ENCODE measurements at places on chromosomes 4 and X.

GRCh38 chr4:169899295-169899694 is 126.9 kb downstream of the MFAP3L start:
- DNase-seq: no peak

GRCh38 chr4:147740176-147740575 is 8.3 kb downstream of the ARHGAP10 start:
- DNase-seq: no peak

DNA sequence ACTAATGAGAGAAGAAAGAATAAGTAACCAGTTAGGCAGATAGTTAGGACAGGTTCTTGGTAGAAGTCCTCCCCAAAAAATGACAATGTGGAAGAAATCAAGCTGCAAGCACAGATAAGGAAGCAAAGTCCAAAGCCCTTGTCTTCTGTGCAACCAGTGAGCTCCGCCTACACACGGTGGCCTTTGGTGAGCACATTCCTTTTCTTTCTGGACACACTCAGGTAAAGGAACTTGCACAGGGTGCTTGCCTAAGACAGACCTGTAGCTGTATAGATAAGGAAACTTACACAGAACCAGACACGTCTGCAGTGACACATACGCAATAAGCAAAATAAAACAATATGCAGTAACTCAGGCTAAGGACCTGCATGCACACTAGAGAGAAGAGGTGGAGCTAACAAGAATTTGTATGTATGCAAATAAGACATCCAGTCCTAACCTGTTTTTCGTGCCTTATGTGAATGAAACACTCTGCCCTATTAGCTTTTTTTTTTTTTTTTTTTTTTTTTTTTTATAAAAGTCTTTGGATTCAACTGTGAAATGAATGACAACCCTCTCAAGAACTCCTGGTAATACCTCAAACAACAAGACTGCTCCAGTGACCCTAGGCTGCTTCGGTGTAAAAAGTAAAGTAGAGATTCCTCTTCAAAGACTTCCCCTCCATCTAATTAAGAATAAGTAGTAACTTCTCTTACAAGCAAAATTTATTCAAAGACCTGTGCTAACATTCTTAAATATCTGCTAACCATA is 48.8 kb downstream of the UGT2B10 start:
- DNase-seq: no peak

GRCh38 chr4:19358015-19358414 is 893.7 kb upstream of the SLIT2 start:
- no peak for DNase-seq

DNA sequence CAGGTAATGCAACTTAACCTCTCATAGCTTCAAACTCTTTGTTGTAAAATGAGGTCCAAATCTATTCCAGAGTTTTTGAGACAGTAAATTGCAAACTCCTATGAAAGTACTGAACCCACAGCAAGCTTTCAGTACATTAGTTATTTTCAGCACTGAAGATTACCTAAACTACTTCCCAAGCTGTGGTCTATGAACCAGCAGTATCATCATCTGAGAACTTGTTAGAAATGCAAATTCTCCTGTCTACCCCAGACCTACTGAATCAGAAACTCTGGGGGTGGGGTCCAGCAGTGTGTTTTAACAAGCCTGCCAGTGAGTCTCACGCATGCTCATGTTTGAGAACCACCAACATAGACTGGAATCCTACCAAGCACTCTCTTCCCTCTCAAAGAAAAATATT is 5.7 kb upstream of the CASP6 start:
- DNase-seq: no peak

GRCh38 chrX:5876984-5877596 is 351.6 kb downstream of the NLGN4X start:
- DNase-seq: no peak

DNA sequence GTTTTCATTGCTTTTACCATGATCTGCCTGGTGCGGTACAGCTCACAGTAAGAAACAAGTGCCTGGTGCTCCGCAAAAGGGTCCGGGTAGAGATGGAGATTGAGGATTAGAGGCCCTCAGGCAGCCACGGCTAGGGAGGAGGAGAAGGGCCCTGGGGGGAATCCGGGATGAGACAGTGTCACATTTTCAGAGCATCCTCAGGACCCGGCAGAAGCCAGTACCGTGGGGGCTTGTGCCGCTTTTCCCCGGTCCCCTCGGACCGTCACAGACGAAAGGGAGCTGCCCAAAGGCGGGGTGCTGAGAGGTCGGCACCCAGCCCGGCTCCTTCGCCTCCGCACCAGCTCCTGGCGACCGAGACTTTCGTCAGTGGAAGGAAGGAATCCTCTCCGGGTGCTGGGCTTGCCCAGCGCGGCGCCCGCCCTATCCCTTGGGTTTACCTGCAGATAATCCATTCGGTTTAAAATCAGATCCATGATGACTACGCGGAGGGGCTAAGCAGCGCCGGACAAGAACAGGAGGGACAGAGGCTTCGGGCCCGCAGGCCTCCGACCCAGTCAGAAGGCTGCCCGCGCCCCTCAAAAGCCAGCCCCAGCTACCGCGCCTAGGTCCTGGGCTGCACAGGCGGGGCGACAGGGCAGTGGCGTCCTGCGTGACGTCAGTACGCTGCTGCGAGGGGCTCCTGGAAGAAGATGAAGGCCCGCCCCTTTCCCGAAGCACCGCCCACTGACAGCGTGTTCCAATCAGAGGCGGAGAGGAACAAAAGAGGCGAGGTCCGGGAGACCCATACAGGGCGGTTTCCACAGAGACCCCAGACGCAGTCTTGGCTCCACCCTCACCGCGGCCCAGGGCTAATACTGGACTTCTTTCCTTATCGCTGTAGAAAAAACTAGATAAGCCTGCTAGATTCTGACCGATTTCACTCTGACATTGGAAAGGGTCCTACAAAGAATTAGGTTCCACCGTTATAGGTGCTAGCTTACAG is at the start of gene BBS7:
BBS7 (minus strand) TSS at position 634 of the 982 bp plus-strand sequence; CDS start at position 473, 161 bp downstream.
- peak; percentile 87 for DNase-seq

DNA sequence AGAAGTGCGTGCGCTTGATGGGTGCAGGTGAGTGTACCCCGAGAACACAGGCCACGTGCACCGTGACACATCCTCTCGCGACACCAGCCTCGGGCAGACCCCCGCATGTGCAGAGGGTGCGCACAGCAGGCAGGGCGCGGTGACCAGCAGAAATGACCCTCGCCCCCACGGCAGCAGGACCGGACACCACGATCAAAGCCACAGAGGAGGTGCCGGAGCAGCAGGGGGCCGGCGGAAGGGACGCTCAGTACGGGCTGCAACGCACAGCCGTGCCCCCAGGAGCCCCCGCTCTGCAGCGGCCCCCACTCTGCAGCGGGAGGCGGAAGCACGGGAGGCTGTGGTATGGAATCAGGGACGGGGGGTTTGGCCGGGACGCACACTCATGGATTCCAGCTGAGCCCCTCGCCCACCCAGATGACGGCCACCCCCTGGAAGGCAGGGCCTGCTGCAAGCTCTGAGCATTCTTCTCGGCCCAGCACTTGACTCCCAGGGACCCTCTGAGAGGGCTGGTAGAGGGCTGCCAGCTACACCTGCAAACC is 17.1 kb downstream of the PPP2R3B start:
- DNase-seq: no peak

DNA sequence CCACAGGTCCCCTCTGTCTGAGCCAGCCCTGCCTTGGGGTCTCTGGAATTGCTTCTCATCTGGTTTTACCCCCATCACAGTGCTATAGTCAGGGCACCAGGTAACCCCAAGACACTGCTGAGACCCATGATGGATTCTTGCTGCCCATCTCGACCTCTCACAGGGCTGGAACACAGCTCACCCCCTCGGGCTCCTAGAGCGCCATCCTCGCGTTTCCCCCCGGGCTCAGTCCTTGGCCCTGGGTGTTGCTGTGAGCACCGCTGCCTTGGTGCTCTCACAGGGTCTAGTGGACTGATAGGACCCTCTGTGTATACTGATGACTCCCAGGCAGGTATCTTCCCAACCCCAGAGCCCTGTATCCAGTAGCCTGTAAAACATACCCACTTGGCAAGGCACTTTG is 8.8 kb downstream of the MAEA start:
- no peak for DNase-seq

DNA sequence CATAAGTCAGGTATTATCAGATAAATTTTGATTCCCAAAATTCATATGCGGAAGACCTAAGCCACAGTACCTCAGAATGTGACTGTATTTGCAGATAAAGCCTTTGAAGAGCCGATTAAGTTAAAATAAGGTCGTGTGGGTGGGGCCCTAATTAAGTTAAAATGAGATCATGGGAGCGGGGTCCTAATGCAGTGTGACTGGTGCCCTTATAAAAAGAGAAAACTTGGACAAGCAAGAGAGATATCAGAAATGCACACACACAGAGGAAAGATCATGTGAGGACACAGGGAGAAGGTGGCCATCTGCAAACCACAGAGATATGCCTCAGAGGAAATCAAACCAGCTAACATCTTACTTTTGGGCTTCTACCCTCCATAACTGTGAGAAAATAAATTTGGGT is 236.1 kb downstream of the FBXO8 start:
- no peak for DNase-seq

DNA sequence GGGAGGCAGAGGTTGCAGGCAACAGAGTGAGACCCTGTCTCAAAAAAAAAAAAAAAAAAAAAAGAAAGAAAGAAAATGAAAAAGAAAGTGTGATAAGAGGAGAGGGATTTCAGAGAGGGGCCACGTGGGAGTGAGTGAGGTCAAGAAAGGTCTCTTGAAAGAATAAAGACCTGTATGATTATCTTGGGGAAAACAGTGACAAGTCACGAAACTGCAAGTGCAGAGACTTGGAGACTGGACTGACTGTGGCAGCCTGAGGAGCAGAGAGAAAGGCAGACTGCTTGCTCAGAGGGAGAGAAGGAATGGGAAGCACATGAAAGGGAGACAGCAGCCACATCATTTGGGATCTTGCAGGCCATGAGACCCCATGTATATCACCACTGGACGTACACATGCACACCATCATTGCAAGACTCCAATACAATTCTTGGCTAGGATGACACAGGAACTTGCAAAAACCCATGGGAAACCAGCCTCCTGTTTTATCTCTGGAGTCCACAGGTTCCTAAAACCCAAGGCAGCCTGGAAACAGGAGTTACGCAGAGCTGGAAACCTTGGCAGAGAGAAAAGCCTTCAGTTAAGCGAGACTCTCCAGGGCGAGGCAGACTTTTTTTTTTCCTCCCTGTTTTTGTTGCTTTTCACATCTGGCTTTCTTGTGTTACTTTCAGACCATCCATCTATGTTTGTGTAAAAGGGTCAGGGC is 207.0 kb upstream of the TBL1X start:
- no peak for DNase-seq

- no peak for DNase-seq
Observed at GRCh38 chr4:148740701-148741100, 298.5 kb upstream of the NR3C2 start.

- DNase-seq: no peak
Observed at GRCh38 chr4:153931804-153932203, 142.9 kb upstream of the SFRP2 start.

DNA sequence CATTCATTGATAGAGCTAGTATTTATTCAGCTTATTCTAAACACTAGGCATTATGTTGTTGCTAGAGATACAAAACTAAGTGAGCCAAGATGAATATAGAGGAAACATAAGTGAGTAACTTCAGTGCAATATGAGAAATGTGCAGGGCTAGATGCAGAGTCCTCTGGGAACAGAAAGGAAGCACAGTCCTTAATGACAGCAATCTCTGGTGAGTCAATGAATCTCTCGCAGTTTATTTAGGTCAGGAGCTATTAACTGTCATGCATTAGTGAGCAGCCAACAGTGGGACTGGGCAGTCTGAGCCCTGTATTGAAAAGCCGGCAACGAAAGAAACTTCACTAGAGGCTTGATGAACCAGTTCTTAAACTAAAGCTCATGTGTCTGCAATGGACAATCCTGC is 598.1 kb upstream of the MAGEB2 start:
- no peak for DNase-seq

GRCh38 chr4:76296286-76296820 is 10.2 kb upstream of the STBD1 start:
- no peak for DNase-seq

- no peak for DNase-seq
Observed at GRCh38 chr4:34850968-34851367, 1393.3 kb downstream of the ARAP2 start.

GRCh38 chr4:55107054-55107453 is 18.3 kb downstream of the KDR start:
- DNase-seq: no peak

DNA sequence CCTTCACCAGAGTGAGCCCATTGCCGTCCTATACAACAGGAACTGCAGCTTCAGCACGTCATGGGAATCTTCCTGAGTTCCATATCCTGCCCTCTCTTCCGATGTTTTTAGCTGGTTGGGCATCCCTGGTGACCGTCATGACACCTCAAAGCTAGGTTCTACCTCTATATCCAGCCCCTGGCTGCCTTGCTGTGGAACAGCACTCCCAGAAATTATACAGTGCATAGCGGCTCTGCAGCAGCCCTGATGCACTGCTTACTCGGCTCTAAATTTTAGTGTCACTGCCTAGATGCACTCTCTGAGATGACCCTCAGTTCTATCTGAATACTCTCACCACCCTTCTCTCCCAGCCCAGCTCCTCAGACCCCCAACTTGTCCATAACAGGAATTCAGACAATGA is 44.3 kb downstream of the ARHGEF38 start:
- no peak for DNase-seq

DNA sequence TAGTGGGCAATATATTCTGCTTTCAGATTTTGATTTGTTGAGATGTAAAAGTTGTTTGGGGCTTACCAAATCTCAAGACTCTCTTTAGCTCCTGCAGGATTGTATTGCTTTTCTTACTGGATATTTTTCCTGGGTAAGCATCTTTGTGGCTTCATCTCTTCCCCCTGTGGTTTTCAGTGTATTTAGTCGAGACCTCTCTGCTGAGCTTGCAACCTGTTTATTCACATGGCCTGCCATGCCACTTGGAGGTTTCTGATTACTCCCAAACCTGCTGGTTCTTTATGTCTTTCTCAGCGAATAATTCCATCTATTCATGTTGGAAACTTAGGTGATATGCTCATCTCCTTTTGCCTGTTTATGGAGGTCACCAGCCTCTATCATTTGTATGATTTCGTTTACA is 10.9 kb downstream of the CCNG2 start:
- no peak for DNase-seq

- no peak for DNase-seq
Observed at GRCh38 chr4:150209140-150209829, 131.0 kb downstream of the DCLK2 start.

GRCh38 chr4:56026596-56026995 is 77.9 kb downstream of the CEP135 start:
- DNase-seq: no peak

GRCh38 chr4:165563851-165564250 is 185.0 kb downstream of the CPE start:
- no peak for DNase-seq

- DNase-seq: no peak
Observed at GRCh38 chr4:43337707-43338106, 445.2 kb downstream of the GRXCR1 start.

DNA sequence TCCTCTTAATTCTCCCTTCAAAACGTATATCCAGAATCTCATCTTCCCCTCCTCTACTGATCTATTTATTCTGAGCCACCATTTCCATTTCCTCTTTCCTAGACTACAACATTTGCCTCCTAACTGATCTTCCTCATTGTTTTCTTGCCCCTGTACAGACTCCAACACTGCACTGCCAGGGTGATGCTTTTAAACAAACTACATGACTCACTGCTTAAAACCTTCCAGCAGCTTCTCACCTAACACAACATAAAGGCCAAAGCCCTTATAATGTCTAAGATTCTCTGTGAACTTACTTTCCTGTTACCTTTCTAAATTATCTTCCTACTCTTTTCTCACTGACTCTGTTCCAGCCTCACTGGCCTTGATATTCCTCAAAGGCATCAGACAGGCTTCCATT is 161.0 kb upstream of the HS3ST1 start:
- DNase-seq: no peak
